ENCODE measurements at places on chromosomes 6 and 20.

DNA sequence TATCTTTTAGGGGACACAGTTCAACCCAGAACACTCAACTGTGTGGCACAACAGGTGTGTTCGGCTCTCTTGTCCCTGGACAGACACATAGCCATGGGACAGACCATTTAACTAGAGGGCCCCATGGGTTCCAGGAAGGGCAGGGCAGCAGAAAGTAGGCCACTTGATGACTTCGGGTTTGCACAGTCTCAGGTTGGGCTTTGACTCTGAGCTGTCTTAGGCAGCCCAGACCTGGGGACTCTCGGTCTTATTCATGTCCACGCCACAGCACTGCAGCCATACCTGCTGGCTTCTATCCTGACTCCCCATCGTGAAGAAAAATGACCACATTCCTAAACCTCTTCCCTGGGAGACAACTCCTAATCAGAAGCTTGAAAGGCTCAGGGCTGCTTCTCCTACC, 146.1 kb upstream of the AKAP12 start:
- no peak for DNase-seq

GRCh38 chr20:41078329-41078728, 49.7 kb downstream of the TOP1 start:
- DNase-seq = no peak

- no peak for DNase-seq
Measured at GRCh38 chr6:124970243-124970642, 8.0 kb downstream of the RNF217 start.

- peak; percentile 16 for DNase-seq
Measured at GRCh38 chr20:32535316-32535952, 49.7 kb downstream of the NOL4L start.

DNA sequence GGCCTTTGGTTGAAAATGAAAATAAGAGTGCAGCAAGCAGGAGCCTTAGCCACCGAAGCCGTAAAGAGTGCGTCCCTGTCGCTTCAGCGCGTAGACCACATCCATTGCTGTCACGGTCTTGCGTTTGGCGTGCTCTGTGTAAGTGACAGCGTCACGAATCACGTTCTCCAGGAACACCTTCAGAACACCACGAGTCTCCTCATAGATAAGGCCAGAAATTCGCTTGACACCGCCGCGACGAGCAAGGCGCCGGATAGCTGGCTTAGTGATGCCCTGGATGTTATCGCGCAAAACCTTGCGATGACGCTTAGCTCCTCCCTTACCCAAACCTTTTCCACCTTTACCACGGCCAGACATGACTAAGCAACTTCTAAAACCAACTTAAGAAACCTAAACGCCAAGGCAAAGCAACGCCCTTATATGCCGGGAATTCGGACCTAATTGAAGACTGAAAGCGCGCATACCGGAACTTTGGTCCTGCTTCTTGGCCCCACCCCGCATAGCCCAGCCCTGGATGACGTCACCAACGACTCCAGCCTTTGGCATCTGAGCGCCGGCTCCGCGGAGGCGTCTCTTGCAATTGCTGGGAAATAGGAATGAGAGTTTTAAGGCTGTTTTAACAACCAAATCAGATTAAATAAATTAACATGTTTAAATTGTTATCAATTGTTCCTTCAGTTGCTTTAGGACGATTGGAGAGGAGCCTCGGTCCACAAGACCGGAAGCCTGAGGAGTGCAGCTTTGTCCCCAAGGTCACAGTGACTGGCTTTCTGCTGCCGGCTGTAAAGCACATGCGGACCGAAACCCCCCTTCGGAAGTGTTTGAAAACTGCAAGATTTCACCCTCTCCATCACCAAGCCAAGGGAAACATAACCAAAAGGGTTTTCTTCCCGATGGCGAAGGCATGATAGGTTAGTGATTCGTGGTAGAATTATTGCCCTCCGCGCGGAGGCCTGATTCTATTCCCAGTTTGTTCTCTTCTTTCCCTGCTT, 79.6 kb upstream of the BTN3A2 start:
- DNase-seq = peak; percentile 77

DNA sequence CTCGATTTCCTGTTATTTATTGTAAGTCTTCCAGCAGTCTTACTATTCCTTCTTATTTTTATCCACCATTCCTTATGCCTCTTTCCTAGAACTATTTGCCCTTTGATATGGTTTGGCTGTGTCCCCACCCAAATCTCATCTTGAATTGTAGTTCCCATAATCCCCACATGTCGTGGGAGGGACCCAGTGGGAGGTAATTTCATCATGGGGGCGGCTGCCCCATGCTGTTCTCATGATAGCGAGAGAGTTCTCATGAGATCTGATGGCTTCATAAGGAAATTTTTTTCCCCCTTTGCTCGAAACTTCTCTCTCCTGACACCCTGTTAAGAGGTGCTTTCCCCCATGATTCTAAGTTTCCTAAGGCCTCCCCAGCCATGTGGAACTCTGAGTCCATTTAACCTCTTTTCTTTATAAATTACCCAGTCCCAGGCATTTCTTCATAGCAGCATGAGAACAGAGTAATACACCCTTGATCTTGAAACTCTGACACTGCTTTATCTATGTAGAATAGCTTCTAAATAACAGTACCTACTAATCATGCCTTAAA, 48.8 kb downstream of the PLN start:
- DNase-seq = no peak
